ENCODE measurements at places on chromosomes 4 and X.

DNA sequence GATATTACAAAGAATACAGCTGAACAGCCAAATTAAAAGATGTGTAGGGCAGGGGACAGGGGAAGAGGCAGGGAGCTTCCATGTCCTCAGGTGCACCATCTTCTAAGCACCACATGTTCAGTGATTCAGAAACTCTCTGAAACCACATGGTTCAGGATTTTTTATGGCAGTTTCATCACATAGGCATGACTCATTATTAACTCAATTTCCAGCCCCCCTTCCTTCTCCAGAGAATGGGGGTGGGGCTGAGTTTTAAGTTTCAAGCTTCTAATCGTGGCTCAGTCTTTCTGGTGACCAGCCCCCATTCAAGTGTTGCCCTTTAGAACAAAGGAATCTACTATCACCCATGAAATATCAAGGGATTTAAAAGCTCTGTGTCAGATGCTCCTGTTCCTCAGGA is 317.8 kb upstream of the GALNT7 start:
- DNase-seq: peak; percentile 59

GRCh38 chrX:149470955-149471354 is 34.2 kb downstream of the IDS start:
- peak; percentile 51 for DNase-seq

DNA sequence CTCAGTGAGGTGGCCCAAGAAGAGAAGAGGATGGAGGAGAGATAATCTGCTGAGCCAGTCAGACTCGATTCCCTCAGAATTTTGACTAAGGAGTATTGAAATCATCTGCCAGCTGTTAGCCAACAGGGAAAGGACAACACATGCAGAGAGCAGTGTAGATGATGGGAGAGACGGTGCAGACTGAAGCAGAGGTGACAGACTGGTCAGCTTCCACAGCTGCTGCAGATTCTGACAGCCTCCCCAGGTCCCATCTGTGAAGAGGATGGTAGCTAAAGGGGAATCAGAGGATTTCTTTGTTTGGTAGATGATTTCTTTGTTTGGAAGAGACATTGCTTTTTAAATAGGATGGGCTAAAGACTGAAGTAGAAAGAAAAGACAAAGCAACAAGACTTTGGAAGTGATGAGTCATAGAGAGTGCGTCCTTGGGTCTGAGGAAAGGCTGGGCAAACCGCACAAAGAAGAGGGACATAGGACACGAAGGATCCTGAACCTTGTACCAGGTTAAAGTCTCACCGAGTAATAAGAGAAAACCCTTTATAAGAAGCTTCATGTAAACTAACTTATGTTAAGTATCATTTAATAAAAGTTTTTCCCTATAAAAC is 27.6 kb downstream of the INTU start:
- DNase-seq: no peak

GRCh38 chr4:107699466-107700206 is 20.4 kb downstream of the PAPSS1 start:
- no peak for DNase-seq

GRCh38 chr4:114780205-114780604 is 181.6 kb downstream of the UGT8 start:
- no peak for DNase-seq

DNA sequence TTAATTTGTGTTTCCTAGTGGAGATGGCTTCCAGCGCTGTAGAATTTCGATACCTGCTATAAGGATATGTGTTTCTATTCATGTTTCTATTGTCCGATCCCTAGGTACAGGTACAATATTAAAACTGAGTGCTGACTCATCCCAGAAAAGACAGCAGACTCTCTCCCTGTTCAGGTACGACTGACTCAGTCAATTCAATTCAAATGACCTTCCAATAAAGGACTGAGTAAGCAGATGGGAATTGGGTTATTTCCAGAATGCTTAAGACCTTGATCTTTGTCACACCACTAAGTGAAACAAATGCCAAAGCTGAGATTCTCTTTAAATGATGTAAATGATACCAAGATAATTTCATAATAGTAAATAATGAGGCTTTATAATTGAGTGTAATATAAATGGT is 1596.9 kb downstream of the RPA4 start:
- DNase-seq: no peak

Data from RPMI7951 (cell line).